ENCODE measurements at places on chromosomes 2 and 18.

DNA sequence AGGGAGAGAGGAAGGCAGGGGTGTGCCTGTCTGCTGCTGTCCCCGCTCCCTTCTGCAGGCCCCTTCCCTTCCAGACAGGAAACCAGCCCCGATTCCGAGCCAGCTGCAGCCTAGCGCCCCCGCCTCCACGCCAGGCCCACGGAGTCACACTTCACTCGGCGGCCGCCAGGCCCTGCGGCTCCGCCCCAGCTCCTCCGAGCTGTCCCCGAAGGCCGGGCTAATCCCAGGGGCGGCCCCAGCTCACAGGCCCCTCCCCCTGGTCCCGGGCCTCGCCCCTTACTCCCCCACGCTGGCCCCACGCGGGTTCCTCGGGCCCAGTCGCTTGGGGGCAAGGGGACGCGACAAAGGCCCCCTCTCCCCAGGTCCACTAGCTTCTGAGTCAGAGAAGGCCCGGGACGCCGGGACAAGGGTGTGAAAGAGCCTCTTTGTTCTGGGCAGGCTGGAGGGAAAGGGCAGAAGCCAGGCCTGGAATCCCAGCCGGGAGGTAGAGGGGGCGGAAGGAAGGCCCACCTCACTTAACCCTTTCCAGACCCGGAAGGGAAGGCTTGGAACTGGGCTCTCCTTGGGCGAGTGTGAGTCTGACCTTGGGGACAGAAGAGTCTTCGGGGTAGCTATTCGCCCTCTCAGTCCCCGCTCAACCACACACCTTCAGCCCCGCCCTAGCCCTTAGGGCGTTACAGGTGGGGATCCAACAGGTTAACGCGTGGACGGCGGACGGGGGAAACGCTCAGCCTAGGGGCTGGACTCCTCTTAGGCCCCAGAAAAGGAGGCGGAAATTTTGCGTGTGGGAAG, 1.2 kb downstream of the RTKN start:
- DNase-seq = no peak

DNA sequence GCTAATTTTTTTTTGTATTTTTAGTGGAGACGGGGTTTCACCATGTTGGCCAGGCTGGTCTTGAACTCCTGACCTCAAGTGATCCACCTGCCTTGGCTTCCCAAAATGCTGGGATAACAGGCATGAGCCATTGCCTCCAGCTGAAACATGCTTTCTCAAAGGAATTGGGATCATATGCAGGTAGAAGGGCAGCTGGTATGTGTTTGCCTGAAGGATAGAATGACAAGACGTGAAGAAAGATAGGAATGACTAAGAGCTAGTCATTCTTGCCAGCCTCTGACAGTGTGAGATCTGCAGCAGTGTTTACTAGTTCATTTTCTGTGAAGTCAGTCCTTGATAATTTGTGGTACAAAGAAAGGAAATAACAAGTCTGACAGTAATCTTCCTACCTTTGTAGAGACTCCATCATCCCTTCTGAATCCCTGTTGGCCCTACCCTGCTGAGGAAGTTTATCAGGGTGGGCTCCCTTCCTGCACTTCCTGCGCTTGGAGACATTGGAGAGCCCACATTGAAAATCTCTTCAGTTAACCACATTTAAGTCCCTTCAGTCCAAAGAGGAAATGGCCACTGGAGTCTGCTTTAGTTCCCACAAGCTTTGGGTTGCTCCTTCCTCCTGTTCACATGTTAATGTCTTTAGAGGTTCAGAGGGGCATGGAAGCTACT, 14.7 kb downstream of the CFLAR start:
- DNase-seq = no peak

DNA sequence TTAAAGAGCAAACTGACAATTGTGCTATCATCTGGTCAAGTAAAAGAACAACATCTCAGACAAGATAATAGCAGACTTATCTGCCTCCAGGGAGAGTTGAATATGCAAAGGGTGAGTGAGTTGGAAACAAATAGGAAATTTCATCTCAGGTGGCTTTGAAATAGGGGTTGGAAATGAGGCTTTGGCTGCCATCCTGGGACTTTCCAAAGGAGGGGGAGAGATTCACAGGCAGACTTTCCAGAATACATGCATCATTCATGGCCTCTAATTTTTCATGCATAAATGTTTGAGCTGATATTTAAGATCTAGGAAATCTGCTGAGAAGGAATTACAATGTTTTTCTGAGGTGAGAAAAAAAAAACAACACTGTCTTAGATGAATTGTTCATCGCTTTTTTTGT, 300.5 kb downstream of the ALK start:
- DNase-seq = no peak

- DNase-seq = no peak
Observed at GRCh38 chr2:202632682-202633290, 2.0 kb upstream of the FAM117B start.

GRCh38 chr2:223956300-223956699, 963 bp upstream of the MRPL44 start:
- DNase-seq = no peak

All from LNCaP clone FGC (cell line).